Stimulated activated CD8-positive, alpha-beta memory T cell treated with anti-CD3 and anti-CD28 coated beads, Interleukin-15, amount 100 ng/mL, for 1 hour (primary cell): ENCODE measurements at places on chromosomes 3 and 15.

DNA sequence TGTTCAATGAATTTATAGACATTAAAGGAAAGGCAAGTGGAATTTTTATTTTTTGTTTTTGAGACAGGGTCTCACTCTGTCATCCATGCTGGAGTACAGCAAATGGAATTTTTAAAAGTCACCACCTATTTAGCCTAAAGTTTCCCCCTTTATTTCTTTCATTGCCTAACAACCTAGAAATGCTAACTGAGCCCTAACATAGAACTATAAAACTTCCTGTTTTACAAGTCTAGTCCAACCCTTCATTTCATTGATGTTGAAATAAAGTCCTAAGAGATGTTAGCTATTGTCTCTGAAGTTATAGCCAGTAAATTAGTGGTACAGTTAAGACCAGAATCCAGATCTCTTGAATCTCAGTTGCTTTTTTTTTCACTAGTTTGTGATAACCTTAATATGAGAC lies 39.0 kb downstream of the MAPK6 start:
- no peak for DNase-seq

DNA sequence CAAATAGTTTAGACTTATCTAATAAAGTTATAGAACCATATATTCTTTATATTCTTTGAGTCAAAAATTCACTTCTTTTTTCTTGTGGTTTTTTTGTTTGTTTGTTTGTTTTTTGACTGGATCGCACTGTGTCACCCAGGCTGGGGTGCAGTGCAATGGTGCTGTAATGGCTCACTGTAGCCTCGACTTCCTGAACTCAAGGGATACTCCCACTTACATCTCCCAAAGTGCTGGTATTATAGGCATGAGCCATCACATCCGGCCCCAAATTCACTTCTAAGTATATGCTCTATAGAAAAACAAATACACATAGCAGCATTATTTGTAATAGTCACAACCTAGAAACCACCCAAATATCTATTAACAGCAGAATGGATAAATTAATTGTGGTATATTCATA lies 13.7 kb upstream of the SLTM start:
- DNase-seq: no peak

DNA sequence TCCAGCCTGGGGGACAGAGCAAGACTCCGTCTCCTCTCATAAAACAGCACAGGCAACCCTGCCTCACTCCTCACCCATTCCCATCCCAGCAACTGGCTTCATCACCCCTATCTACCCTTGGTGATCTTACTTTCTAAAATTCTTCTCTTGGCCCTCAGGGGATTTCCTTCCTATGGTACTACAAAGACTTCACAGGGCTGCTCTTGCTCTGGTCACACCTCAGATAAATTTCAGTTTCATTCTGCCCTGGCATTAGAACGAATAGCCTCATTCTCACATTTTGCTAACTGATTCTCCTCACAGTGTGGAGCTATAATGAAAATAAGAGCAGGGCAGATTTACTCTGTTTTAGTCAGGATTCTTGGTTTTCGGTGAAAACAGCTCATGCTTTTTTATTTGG lies 22.1 kb upstream of the CRBN start:
- no peak for DNase-seq

DNA sequence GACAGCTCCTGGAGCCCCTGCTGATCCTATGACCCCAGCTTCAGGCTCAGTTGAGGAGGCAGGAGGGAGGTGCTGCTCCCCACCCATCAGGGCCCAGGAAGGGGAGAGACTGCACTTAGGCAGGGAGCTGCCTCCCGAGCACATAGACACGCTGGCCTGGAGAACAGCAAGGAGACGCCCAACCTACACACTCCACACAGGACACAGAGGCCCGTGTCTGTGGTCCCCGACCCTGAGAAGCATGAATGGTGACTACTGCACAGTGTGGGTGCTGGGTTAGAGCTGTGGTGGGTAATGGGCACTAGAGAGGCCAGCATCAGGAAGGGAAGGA lies 1.1 kb upstream of the HHATL start:
- no peak for DNase-seq

GRCh38 chr3:58079773-58080172 lies 71.6 kb downstream of the FLNB start:
- no peak for DNase-seq

GRCh38 chr3:127820221-127820825 lies 2.0 kb downstream of the MGLL start:
- DNase-seq: no peak

- DNase-seq: no peak
These were observed 46.0 kb downstream of the GALK2 start for GRCh38 chr15:49215768-49216739.

DNA sequence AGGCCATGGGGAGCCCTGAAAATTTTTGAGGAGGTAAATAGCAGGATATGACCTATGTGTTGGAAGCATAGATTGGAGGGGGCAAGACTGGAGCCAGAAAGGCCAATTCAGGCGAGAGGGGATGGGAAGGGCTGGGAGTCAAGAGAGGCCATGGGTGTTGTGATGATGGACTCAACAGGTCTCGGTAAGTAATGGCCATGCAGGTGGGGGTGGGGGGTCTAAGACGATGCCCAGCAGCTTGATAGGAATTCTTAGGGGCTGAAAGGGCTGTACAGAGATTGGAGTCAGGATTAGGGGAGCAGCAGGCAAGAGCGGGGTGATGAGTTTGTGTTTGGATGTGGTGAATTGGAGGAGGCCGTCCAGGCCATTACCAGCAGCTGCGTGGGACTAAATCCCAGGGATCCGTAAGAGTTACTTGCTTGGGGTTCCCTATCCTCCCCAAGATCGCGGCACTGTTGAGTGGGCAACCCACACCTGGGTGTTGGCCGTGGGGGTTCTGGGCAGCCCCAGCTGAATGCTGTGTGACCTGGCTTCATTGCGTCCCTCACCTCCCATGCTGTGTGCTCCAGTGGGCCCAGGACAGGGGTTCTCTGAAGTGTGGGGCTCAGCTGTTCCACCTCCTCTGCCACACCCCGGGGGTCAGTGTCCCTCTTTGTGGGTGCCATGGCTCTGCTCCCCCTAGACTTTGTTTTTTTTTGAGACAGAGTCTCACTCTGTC lies 41.8 kb upstream of the CHRNB4 start:
- DNase-seq: no peak

DNA sequence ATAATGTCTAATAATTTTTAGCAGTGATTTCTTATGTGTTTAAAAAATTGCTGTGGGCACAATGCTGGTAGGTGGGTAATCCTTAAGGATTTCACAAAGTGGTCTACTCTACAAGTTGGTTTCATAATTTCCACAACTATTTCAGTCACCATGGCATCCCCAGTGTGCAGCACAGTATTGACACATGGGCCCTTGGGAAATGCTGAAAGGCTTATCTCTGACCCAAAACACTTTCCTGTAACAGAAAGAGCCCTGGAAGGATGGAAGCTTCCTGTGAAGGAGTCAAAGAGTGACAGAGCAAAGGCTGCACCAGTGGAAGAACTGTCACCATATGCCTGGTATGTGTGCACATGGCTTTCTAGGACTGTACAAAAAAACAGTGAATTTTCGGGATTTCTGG lies 153.7 kb downstream of the ANO10 start:
- DNase-seq: no peak

- no peak for DNase-seq
These were observed 17.5 kb downstream of the MAP1A start for GRCh38 chr15:43534897-43535296.

GRCh38 chr3:184564685-184565385 lies 3.2 kb downstream of the EPHB3 start:
- no peak for DNase-seq

DNA sequence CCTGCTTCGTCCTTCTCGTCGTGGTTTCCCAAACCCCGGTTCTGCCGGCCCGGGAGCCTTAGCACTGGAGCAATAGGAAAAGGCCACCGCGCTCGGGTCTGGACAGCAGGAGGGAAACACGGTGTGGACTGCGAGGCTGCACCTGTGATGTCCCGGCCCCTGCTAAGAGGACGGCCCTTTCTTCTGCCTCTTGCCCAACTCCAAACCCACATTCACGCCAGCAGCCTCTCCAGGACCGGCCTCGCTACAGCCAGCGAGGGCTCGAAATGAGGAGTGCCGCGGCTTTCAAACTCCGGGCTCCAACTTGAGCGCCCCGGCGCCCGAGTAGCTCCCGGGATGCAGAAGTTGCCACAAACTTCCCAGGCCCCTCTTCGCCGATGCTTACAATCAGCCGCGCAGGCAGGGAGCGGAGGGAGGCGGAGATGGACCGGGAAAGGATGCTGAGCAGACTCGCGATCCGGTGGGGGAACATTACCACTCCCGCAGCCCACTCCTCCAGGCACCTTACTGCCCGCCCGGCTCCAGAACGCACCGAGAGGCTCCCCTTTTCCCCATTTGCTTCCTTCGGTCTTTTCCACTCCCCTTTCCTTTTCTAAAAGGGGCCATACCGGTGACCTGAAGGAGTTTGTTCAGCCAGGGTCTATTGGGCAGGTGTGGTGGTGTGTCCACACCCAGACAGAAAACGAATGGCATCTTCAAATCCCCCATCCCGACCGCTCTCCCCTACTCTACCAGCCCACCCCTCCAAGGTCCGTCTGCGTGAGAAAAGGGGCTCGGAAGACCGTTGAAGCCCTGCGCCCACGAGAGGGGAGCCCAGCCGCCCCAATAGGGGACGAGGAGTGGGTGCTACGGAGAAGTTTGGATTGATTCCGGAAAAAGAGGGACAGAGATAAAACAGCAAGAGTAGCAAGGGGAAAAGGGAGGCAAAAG lies 18.8 kb upstream of the SATB1 start:
- DNase-seq: no peak

- DNase-seq: no peak
These were observed 255.8 kb upstream of the CDIN1 start for GRCh38 chr15:36323615-36324014.

GRCh38 chr15:70704731-70705130 lies 58.6 kb downstream of the UACA start:
- DNase-seq: no peak

GRCh38 chr3:122021811-122022401 lies at the start of gene ILDR1:
ILDR1 (minus strand) TSS chr3:122022247; CDS start chr3:122022077, 170 bp downstream.
- DNase-seq: no peak

DNA sequence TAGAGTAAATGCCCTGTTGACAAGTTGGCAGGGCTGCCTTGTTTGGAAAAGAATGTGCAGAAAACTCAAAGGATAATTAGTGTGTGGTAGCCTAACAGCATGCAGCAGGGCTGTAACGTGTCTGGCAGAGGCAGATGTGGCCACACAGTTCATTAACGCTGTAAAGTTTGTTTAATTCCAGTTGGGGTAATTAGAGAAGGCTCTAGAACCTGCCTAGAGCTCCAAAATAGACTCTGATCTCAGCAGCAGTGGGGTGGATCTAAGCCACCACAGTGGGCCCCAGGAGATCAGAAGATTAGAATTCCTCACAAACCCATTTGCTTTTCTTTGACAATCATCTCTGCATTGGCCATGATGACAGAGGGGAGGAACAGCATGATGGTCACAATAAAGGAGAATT lies 65.1 kb upstream of the LEKR1 start:
- no peak for DNase-seq

- DNase-seq: no peak
These were observed 3.5 kb downstream of the HDC start for GRCh38 chr15:50261981-50262380.

DNA sequence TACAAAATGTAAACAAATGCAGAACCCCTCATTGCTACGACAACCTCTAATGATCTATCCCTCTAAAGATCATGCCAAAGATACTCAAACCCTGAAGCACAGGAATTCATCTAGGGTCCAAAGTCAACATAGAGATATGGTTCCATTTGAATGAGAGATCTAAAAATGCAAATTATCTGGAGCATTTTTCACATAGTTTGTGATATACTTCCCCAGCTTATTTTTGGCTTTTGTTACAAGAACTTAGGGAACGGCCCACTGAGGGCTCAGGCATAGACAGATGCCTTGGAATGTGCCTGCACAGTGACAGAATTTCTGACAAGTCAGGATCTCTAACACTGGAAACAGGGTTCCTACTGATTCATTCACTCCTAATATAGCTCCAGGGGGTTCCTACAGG lies 258.9 kb upstream of the THBS1 start:
- DNase-seq: no peak

DNA sequence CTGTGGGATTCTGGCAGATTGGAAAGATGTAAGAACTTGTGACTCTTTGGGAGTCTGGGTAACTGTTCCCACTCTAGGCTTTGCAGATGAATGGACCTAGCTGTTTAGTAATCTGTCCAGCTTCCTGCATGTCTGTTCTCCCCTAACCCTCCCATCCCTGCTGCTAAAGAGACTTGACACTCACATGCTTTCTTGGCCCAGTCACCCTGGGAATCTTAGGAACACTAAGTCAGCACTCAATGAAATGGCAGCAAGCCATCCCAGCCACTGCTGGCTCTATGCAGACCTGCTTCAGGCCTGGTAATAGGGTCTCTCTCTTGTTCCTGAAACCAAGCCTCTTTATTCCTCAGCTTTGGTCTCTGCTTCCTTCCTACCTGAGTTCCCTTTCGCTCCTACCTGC lies 63.7 kb upstream of the THSD4 start:
- no peak for DNase-seq

DNA sequence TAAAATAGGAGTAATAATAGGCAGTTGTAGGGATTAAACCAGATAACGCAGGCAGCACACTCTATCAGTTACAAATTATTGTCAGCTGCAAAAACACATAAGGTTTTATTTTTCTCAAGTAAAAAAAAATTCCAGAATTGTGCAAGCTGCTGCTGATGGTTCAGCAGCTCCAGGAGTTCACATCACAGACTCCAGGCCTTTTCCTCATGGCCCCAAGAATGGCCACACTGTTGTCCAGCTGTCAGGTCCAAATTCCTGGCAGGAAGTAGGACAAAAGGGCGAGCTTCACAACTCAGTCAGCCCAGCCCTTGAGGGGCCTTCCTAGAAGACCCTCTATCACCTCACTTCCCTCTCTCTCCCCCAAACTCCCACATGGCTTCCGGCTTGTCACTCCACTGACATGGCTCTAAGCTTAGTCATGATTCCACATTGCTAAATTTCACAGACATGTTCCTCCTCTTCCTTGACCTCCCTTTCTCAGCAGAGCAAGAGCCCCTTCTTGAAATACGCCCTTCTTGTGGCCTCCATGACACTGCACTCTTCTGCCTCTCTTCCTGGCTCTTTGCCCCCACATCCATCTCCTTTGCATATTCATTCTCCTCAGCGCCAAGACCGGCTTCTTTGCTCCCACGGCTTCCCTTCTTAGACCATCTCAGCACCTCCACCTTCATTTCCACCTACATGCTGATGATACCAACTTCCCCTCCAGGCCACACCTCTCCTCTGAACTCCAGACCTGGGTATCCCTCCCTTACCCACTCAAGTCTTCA lies 27.4 kb upstream of the FAM174B start:
- DNase-seq: no peak

GRCh38 chr3:170358042-170359010 lies 811 bp downstream of the SKIL start:
- DNase-seq: peak; percentile 58

DNA sequence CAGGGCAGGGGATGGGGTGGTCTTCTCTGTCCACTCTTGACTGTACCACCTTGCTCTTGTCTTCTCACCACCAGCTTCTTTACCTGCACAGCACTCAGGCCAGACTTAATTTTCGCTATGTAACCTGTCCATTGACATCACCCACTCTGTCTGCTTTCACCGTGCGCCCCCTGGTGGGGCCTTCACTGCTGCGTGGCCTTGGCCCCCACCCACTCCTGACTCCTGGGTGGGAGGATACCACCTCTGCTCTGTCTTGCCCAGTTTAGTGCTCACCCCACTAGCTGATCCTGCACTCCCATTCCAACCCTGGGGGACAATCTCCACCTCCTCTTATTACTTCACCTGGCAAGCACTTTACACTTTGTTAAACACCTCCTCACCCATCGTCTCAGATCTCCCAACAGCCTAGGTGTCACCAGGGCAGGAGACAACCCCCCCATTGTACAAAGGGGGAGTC lies 17.7 kb downstream of the PTH1R start:
- DNase-seq: peak; percentile 66
